CD8-positive, alpha-beta T cell (primary cell): ENCODE measurements at places on chromosomes 2 and 18.

DNA sequence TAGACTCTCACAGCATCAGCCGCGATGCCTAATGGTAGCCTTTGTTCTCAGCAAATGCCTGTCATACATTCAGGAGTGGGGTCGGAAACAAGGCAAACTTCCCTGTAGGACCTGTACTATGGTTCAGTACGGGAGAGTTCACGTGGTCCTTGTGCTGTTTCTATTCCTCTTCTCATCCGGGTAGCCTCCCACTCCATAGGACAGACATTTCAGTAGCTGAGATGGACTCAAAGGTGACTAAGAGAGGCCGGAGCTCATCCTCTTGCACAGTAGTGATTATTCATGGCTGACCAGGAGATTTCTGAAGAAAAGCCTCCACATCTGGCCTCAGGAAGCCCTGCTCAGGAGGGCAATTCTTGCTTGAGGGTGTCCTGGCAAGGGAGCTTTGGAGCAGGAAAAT, 117.8 kb upstream of the SPRED2 start:
- DNase-seq, result no peak

- DNase-seq, result no peak
These were observed 1.9 kb downstream of the AGFG1 start for GRCh38 chr2:227473806-227474205.

DNA sequence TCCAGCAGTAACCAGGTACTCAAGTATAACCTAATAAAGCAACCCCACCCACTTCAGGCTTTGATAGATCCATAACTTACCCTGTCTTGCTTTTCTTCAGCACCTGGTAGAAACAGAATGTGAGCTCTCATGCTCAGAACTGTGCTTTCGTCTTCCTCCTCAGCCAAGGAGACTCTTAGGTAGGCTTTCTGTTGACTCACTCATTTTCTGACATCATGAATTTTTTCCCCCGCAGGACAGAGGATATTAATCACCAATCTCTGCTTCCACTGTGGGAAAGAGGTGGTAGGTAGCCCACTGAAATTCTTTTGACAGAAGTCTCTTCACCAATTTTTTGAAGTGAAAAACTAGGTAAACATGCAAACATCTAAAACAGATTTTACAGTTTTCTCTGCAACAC, 241.2 kb upstream of the KCNJ3 start:
- DNase-seq, result no peak

- DNase-seq, result no peak
These were observed 57.9 kb upstream of the EPC2 start for GRCh38 chr2:148586522-148587128.
